HepG2 (cell line): ENCODE measurements at places on chromosomes 11 and 22.

- DNase-seq: no peak
Measured at GRCh38 chr11:88604260-88604659, 266.7 kb upstream of the CTSC start.

- DNase-seq: no peak
Measured at GRCh38 chr11:98979205-98979604, 41.5 kb upstream of the CNTN5 start.

DNA sequence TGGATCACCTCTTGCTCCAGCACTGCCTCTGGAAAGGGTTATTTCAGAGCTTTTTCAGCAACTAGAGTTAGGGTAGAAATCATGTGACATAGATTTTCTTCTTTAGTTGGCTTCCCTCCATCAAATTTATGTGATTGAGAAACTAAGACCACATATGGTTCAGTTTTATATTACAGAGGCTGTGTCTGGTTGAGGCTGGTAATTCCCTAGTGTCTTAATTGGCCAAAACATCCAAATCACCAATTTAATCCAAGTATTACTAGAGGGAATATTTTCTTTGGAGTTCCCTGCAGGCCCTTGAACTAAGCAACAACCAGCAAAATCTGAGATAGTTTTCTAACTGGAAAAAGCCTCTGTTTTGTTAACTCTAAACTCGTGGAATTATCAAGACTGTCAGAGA, 136.3 kb downstream of the ARHGAP42 start:
- no peak for DNase-seq

- DNase-seq: no peak
Measured at GRCh38 chr11:59754494-59754858, 700 bp upstream of the STX3 start.

- no peak for DNase-seq
Measured at GRCh38 chr11:95297680-95298452, 66.9 kb upstream of the SESN3 start.

- no peak for DNase-seq
Measured at GRCh38 chr22:25701056-25701780, 40.8 kb upstream of the MYO18B start.

DNA sequence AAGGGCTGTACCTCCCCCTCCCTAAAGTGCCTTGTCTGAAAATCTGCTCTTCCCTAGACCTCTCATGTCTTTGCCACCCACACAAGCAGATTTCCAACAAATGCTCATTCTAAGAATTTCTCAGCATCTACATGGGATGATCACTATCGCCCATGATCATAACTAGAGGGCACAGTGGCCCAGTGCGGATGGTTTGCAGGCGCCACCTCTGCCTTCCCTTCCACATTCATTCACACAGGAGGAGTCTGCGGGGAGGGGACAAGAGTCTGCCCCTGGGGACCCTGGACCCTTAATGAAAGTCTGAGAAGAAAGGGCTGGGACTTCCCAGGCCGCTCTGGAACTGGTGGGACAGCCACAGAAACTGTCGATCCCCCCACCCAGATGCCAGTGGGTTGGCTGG, 28.9 kb downstream of the KCTD17 start:
- DNase-seq: no peak

GRCh38 chr22:34847072-34847471, 218.9 kb upstream of the ISX start:
- DNase-seq: no peak

GRCh38 chr11:5593146-5593545, 3.3 kb upstream of the TRIM6 start:
- no peak for DNase-seq

- peak; percentile 45 for DNase-seq
Measured at GRCh38 chr22:24706054-24706453, 68.5 kb downstream of the PIWIL3 start.

- peak; percentile 52 for DNase-seq
Measured at GRCh38 chr11:18243783-18244362, 4.6 kb downstream of the SAA2 start.

GRCh38 chr11:27139742-27140367, 99.2 kb downstream of the BBOX1 start:
- no peak for DNase-seq

GRCh38 chr11:48006301-48006992, 26.1 kb downstream of the PTPRJ start:
- no peak for DNase-seq

DNA sequence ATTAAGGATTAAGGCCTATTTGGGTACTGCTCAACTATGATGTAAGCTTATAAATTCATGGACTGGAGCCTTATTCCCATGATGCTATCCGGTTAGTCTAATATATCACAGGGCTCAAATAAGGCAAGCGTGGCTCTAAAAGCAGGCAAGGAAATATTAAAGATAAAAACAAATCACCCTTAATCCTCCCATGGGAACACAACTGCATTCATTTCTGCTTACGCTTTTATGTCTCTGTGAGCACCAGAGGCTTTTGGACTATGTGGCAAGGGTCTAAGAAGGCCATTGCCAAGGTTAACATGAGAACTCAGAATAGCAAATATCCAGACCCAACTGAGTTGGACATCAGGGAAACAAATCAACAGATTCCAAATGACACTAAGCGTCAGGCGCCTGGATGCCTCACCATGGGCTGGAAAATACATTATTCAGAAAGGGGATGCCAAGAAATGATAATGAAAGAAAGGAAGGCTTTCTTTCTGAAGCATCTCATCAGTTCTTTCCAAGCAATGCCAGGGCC, 138.1 kb downstream of the SLC1A2 start:
- DNase-seq: no peak
